ENCODE measurements at places on chromosomes 6 and 20. TPM values are rescaled to one million over a fixed set of nuclear protein-coding genes. Genes with fewer than 3 reads are reported as not detected.
A peak's percentile ranks its signal among the peaks of the same experiment; 100 is the strongest.

DNA sequence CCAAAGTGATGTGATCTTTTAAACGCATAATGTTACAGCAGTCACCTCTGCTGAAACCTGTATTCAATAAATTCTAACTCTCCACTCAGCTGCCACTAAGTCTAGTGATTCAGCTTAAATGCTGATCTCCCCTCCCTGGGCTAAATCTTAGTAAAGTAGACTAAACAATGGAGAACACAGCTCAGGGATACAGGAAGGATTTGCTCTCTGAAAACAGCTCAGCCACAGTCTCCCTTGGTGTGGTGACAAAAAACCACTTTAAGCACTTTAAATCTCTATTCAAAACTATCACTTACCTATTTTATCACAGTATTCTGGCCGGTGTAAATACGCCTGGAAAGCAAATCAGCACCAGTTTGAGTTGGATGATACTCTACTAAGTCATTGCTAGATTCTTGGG, 130.6 kb downstream of the RFX6 start:
- no peak for DNase-seq
- H3K4me1 ChIP-seq: no peaks in the 10 kb centered on the region
- no peak overlapping the region for H3K27ac ChIP-seq

Gene LPA
- not detected for total RNA-seq

Gene TCP11
- total RNA-seq: not detected

Gene ARMH2
- total RNA-seq: 2.1 TPM

- H3K36me3 ChIP-seq: no peaks in the 10 kb centered on the region
- no peaks in the 10 kb centered on the region for H3K4me1 ChIP-seq
- H3K4me3 ChIP-seq: no peak overlapping the region
- no peaks in the 10 kb centered on the region for H3K27me3 ChIP-seq
- H3K27ac ChIP-seq: no peak overlapping the region
These were observed 48.2 kb downstream of the STMND1 start for GRCh38 chr6:17150096-17150495.

GRCh38 chr20:16708602-16709001, 21.2 kb upstream of the SNRPB2 start:
- no peaks in the 10 kb centered on the region for H3K36me3 ChIP-seq
- H3K27ac ChIP-seq: no peak overlapping the region
- H3K4me1 ChIP-seq: peaks cover 18% of the 10 kb centered on the region

DNA sequence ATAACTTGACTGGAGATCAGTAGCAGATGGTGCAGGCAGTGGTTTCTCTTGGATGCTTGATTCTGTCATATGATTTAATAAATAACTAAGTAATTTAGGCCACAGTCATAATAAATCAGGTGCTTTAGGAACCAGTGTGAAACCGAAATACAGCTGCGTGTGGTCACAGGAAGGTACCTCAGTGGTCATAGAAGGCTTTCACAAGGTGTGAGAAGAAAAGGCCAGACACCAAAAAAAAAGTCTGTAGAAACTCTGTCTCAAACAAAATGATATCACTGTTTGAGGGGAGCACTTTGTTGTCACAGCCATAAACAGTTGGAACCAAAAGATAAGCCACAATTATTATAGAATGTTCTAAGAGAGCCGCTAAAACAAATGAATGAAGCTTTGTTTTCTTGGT, 56.5 kb downstream of the ARMC2 start:
- no peaks in the 10 kb centered on the region for H3K36me3 ChIP-seq
- no peaks in the 10 kb centered on the region for H3K27me3 ChIP-seq
- peak overlapping the region; percentile 68 for H3K27ac ChIP-seq
- H3K4me3 ChIP-seq: peak overlapping the region; percentile 4
- DNase-seq: no peak

- H3K36me3 ChIP-seq: no peaks in the 10 kb centered on the region
- no peak for DNase-seq
- H3K4me3 ChIP-seq: no peak overlapping the region
- H3K27me3 ChIP-seq: peaks cover 9% of the 10 kb centered on the region
- no peak overlapping the region for H3K27ac ChIP-seq
These were observed 148.1 kb downstream of the CEBPB start for GRCh38 chr20:50338479-50339391.

Data from activated B cell treated with CpG ODN at 0.5 μM for 24 hours (primary cell).